Activated T-helper 1 cell treated with anti-CD3 and anti-CD28 coated beads, Interleukin-12 subunit alpha, Interleukin-12 subunit beta, Interleukin-2, Interleukin-4 antibody, amounts not matched to agents 30 ng/mL and 10 ng/mL and 1 ng/mL, durations not matched to agents 14 hours and 24 hours and 36 hours (primary cell): ENCODE measurements at places on chromosomes 6 and 20.

DNA sequence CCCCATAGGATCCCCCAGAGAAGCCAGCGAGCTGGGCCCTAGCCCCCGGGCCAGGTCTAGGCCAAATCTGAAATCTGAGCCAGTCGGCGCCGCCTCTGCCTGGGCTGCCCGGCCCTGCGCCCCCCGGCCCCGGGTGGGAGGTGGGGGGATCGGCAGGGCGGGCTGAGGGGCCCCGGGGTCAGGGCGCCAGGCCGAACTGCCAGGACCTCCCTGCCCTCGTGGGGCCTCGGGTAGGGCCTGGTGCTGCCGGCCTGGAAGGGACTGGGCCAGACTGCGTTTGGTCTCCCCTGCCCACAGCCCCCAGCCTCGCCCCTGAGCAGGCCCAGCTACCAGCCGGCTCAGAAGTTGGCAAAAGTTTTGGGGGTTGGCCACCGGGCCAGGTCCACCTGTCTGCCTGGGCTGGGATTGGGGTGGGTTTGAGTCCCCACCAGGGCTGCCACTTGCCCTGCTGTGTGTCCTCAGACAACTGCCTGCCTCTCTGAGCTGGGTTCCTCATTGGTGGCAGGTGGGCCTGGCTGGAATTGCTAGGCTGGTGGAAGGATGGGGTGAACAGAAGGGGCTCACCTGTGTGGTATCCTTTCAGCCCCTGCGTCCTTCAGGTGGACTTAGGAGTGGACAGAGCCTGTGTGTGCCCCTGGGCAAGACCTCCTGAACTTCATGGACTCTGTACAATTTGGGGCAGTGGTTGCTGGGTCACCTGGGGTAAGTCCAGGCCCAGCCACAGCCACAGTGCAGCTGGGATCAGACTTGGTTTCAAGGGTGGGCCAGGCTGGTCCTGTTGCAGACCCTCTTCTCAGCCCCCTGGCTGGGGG lies 801 bp downstream of the SRC start:
- DNase-seq: no peak

GRCh38 chr20:1503564-1504227 lies 12.5 kb upstream of the SIRPB2 start:
- DNase-seq: peak; percentile 68

- no peak for DNase-seq
Observed at GRCh38 chr6:87909849-87910248, 137.8 kb upstream of the SPACA1 start.

DNA sequence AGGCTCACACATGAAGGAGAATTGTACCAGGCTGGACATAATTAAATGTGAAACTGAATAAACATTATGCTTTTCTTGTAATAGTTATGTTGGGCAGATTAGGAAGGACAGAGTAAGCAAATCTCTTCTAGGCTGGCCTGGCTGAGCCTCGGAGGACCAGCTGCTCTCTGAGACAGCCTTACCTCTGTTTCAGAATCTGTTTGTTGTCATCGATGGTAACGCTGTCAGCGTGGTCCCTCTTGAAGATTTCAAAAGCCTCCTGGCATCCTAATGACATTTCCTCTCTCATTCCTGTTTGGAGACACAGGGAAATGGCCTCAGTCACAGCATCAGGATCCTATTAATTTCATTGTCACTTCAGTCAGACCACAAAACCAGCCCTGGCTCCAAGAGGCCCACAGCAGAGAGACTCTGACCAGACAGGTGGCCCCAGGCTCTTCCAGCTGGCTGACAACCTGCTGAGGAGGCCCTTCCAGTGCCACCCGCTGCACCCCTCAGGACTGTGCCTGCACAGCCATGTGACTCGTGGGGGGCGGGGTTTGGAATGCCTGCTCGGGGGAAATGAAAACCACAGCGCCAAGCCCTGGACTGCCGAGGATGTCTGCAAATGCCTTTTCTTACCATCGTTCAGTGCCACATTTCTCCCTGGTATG lies 108.5 kb upstream of the KCNK16 start:
- no peak for DNase-seq

DNA sequence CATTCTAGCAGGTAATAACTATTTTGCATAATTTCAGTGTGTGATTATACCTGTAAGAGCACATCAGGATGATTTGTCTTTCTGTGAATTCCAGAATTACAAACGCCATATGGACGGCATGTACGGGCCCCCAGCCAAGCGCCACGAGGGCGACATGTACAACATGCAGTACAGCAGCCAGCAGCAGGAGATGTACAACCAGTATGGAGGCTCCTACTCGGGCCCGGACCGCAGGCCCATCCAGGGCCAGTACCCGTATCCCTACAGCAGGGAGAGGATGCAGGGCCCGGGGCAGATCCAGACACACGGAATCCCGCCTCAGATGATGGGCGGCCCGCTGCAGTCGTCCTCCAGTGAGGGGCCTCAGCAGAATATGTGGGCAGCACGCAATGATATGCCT lies 122.7 kb downstream of the TMEM242 start:
- DNase-seq: no peak
